Stimulated activated CD4-positive, alpha-beta T cell treated with anti-CD3 and anti-CD28 coated beads, Interleukin-2, amount 100 ng/mL, for 48 hours (primary cell): ENCODE measurements at places on chromosomes 3 and 15.
A peak's percentile ranks its signal among the peaks of the same experiment; 100 is the strongest.

GRCh38 chr15:40755812-40756208, 756 bp upstream of the RMDN3 start:
- DNase-seq: no peak

DNA sequence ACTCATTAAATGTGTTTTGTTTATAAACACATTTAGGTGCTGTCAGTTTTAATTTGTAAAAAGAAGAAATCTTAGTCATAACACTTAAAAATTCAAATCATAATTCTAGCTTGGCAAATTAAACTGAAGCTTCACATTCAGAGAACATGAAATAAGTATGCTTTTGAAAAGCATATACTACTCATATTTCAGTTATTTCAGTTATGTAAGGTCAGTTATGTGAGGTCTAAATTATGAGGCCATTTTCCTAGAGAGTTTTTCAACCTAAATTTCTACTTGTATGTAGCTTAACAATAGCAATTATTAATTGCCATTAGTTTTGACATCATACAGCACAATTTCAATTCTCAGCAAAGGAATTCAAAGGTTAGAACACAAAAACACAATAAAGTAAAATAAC, 465.0 kb downstream of the PLOD2 start:
- no peak for DNase-seq

DNA sequence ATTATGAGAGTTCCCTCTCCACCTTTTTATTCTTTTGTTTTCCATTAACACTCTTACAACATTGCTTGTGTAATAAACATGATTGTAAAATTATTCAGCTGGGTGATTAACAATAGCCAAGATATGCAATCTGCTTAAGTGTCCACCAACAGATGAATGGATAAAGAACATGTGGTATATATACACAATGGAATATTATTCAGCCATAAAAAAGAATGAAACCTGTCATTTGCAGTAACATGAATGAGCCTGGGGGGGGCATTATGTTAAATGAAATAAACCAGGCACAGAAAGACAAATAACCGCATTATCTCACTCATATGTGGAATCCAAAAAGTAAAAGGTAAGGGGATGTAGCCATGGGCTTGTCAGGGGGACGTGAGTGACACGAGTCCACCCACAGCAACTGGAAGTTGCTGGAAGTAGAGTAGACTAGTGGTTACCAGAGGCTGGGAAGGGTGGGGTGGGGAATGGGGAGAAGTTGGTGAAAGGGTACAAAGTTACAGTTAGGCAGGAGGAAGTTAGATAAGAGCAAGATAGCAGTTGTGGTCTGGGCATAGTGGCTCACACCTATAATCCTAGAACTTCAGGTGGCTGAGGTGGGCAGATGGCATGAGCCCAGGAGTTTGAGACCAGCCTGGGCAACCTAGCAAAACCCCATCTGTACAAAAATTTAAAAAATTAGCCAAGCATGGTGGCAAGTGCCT, 28.7 kb upstream of the CD47 start:
- DNase-seq: no peak

DNA sequence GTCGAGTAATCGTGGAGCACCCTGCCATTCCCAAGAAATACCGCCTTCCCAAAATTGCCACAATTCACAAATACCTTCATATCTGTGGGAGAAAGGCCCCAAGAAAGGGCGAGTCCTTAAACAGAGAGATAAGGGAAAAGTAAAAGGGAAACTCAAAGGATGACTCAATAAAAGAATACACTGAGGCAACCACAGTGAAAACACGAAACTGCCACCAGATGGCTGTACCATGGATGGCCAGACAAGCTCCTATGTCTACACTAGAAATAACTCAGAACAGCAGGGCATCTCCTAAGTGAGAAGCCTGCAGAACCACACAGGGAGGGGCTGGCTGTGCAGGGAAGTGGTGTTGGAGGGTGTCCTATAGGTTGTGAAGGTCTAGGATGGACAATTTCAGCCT, 25.0 kb downstream of the SRGAP3 start:
- DNase-seq: no peak

DNA sequence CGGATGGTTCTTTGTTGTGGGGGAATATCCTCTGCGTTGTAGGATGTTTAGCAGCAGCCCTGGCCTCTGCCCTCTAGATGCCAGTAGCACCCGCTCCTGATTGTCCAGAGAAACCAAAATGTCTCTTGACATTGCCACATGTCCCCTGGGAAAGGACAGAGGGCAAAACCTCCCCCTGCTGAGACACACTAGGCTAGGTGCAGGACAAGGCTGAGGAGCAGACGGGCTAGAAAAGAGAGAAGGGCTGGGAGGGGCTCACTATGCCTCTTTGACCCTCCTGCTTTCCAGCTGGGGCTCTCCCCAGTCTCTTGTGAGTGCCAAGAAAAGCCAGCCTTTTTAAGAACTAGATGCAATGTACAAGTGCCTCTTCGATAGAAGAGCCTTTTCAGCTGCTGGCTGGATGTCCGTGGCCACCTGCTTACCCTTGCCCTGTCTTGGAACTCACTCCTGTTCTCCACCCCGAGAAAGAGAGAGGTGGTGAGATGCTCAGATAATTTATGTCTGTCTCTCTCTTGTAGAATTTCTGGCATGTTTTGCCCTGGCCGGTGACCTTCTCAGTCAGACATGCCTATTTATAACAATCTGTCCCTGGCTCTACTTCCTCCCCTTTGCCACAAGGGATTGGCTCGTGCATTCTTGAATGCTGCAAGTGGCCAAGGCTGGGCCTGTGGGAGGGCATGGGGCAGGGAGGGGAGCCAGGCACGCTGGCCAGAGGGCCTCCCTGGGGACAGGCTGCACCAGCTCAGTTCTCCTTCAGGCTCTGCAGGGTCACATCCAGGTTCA, 142.6 kb downstream of the RPLP1 start:
- DNase-seq: no peak

DNA sequence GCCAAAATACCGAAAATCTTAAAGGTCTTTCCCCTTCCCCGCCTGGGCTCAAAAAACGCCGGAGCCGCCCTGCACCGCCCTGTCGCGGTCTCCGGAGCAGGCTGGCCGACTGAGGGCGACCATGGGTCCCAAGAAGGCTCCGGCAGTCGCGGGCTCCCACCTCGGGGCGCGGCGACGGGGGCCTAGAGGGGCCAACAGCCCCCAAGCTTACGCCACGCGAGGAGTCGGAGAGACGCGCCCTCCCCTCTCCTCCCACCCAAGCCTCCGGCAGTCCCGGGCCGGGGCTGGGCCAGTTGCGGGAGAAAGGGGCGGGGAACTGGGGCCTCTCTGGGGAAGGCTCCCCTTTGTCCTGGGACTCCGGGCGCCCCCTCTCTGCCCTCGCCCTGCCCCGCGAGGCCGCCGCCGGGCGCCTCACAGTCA, 69.2 kb downstream of the GOLGA8B start:
- no peak for DNase-seq

DNA sequence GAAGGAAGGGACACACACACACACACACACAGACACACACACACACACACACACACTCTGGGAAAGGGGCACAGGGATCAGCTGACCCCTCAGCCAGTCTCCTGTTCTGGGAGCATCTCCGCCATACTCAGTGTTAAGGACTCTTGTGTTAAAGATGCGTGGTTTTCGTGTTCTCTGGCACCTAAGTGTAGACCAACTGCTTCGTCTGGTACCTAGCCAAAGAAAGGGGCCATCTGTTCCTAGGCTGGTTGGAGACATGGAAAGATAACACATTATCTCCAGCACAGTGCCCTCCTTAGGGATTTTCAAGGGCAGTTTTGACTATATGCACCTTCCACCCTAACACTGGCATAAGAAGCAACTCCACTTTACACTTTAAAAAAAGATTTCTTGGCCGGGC, 65.1 kb downstream of the EPHB1 start:
- DNase-seq: no peak

DNA sequence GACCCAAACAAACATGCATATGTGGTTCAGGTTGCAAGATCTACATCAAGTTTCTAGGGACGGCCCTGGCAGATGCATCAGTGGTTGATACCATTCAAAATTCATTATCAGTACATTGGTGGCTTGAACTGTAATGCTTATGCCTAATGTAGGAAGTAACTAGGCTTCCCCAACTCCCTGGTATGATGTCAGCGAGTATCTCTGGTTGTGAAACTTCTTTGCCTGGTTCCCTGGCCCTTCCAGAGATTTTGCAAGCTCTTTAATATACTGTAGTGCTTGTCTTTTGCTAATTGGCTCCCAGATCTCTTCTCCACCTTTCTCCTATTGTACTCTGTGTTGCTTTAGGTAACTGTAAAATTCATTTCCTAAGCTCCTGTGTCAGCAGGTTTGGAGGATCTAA, 114.8 kb upstream of the RARB start:
- DNase-seq: no peak

DNA sequence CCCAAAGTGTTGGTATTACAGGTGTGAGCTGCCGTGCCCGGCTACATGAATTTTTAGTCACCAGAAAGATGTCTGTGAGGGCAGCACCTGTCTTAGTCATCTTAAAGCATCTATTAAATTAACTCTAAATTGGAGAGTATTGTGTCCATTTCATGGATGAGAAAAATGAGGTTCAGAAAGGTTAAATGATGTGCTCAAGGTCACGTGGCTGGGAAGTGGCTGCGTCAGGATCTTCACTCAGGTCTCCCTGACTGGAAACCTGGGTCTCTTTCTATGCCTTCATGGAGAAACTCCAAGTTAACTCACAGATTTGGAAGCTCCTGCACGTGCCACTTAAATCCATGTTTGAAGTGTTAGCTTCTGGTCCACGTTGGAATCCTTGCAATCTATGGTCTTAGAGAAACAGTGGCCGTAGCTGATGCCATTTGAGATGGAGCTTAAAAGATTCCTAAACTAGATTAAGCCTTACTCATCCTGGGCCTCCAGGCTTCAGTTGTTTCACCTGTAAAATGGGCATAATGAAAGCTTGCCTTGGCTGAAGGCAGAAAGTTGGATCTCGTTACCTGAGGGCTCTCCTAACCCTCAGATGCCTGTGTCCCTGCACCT, 5.2 kb upstream of the TMEM40 start:
- no peak for DNase-seq

- no peak for DNase-seq
Observed at GRCh38 chr3:150132101-150132749, 161.5 kb upstream of the PFN2 start.

DNA sequence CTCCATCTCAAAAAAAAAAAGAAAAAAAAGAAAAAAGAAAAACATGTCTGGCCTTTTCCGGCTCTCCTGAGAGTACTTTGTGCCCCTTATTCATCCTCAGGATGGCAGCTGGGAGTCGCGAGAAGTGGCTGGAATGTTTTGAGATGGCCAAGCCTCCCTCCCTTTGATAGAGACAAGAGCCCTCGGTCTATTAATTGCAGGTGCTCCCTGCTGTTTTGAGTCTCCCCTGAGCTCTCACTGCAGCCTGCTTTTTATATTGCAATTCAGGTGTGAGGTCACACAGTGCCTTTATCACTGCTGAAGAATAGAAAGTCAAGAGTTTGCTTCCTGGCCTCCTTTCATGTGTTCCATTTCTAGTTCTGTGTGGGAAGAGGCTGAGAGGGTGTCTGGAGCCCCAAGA, 10.9 kb downstream of the CA12 start:
- DNase-seq: no peak

DNA sequence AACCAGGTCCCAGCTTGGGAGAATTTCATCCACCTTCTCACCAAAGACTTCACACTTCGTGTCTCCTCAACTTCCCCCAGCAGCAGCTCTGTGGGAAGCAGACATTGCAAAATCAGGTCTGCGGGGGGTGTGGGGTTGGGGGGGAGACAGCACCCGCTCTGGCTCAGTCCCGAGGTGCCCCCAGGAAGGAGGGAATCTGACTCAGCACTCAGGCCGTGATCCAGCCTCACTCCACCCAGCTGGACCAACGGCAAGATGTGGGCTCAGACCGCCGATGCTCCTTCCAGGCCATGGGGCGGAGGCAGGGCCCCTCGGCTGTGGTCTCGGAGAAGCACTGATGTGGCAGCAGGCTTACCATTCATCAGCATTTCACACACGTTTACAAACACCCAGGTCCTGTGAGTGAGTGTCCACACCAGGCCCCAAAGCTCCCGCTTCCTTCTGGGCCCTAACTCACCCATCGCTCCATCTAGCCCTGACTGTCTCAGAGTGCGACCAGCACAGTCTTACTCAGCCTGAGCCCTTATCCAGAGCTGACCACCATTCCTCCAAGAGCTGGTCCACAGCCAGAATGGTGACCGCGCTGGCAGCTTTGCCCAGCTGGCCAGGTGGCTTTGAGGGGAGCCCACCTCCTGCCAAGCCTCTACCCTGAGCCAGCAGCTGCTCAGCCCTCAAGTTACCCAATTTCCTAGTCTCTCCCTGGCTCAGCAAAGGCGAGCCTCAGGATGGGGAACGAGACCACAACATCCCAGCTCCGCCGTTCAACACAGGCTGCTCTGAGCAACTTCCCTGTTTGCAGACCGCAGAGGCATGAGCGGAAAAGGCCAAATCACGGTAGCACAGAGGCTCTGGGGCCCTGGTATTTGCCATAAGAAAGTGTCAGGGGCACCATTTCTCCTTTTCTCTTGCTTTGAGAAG, 3.3 kb downstream of the STAB1 start:
- no peak for DNase-seq

GRCh38 chr3:15268033-15268631, 62.1 kb downstream of the CAPN7 start:
- peak; percentile 78 for DNase-seq

DNA sequence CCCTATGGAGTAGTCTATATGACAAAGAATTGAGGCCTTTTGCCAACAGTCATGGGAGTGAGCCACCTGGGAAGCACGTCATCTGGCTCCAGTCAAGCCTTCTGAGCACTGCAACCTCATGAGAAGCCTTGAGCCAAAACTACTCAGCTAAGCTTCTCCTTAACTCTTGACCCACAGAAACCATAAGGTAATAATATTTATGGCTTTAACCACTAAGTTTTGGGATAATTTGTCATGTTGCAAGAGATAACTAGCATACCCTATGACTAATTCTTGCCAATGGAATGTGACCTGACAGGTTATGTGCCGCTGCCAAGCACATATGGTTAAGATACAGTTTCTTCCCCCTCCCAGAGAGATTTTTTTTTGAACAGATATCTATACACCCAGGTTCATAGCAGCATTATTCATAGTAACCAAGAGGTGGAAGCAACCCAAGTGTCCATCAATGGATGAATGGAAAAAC, 11.8 kb upstream of the SLC6A11 start:
- DNase-seq: no peak

GRCh38 chr3:57978316-57978715, 29.9 kb upstream of the FLNB start:
- no peak for DNase-seq

GRCh38 chr3:107441617-107442016, 64.4 kb downstream of the CCDC54 start:
- no peak for DNase-seq
